ENCODE measurements at places on chromosomes 2 and 18. TPM values are rescaled to one million over a fixed set of nuclear protein-coding genes. Genes with fewer than 3 reads are reported as not detected.

DNA sequence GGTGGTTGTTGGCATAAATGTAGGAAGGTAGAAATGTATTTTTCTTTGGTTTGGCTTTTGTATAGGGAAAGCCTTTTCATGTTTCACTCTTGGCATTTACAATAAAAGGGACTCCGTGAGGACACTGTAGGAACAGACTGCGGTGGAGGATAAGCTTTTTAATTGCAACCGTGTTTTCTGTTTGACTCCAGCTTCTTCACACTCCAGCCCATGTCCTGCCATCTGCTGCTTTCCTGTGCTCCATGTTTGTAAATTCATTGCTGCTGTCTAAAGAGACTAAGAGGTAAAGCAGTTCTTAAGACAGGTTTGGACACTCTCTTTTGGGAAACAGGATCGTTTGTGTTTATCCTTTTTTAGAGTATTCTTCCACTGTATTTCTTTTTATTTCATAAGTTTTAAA is 33.3 kb downstream of the WDR75 start:
- no peak for DNase-seq

GRCh38 chr2:118123561-118124232 is 35.4 kb downstream of the INSIG2 start:
- DNase-seq = peak; percentile 26

DNA sequence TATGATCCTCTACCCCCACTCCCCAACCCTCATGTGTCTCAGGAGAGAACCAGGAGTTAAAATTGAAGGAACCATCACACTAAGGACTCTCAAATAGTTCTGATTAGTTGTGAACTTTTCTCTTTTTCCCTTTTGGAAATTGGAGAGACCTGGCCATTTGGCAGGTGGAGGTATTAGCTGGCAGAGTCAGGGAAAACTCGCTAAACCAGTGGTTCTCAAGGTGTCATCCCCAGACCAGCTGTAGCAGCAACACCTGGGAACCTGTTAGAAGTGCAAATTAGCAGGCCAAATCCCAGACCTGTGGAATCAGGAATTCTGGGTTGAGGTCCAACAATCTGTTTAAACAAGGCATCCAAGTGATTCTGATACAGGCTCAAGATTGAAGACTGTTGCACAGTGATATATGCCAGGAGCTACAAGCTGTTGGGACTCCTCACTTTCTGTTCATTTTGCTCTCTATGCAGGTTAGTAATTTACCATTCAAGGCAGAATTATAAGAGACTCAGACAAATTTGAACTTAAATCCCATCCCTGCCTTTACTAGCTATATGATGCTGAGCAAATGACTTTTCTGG is 2.8 kb upstream of the TMEM131 start:
- no peak for DNase-seq

- peak; percentile 76 for DNase-seq
Observed at GRCh38 chr18:59669872-59670657, 27.2 kb downstream of the CCBE1 start.

DNA sequence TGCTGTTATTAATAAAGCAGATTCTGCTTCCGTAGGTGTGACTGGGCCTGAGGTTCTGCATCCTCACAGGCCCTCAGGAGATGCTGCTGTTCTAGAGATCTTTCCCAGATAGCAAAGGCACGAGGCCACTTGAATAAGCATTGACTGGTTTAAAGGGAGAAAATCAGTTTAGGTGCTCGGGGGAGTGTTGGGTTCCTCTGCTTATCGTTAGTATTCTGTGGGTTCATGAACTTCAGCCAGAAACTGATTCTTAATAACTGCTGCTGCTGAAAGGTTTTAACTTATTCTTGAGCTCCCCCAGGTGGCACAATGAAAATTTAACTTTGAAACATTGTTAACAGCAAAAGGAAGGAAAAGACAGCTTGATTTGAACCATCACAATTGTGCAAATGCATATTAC is 56.9 kb downstream of the ITGA6 start:
- DNase-seq = no peak

GRCh38 chr18:51137891-51138290 is 59.6 kb downstream of the MEX3C start:
- no peak for DNase-seq

DNA sequence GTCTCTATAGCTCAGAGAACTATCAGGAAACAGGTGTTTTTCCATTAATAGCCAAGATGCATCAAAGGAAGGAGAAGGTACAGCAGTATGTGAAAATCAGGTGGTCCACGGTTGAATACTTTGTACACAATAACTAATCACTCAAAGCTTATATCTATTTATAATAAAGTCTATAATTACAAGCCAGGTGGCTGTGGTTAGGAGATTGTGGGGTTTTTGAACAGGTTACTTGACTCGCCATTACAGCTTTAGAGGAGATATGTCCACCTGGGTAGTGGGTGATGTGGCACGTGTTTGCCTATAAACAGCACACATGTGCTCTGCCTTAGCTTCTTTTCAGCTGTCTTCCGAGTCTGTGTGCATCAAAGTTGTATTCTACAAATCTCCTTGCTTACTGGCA is 892.2 kb upstream of the ZEB2 start:
- no peak for DNase-seq

- DNase-seq = no peak
Observed at GRCh38 chr2:185179743-185180142, 558.9 kb upstream of the FSIP2 start.

DNA sequence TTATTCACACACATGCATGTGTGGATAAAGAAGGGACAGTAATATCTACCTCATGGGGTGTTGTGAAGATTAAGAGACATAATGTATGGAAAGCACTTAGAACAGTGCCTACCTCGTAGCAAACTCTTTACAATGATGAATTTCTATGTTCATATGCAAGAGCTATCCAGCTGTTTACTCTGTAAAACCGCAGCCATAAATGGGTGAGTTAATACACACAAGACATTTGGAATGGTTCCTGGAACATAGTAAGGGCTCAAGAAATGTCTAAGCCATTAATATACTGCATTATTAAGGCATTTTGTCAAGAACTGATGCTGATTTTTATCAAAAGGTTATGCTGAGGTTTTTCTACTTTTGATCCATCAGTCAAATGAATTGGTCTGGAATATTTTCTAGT is 1076.2 kb downstream of the TSN start:
- DNase-seq = no peak

DNA sequence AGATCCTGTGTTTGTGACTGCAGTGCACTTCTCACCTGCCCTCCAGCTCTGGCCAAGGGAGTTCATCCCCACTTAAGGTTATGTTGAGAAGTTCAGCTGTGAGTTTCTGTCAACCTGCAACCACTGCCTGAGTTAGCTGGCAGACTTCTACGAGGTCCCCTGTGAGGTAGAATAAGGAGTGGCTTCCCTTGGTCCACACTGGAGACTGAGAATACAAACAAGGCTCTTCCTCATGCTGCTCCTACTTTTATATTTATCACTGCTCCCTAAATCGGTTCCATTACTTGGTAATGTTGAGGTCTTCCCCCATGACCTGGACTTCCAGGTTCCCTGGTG is 353.2 kb upstream of the CWC22 start:
- no peak for DNase-seq

DNA sequence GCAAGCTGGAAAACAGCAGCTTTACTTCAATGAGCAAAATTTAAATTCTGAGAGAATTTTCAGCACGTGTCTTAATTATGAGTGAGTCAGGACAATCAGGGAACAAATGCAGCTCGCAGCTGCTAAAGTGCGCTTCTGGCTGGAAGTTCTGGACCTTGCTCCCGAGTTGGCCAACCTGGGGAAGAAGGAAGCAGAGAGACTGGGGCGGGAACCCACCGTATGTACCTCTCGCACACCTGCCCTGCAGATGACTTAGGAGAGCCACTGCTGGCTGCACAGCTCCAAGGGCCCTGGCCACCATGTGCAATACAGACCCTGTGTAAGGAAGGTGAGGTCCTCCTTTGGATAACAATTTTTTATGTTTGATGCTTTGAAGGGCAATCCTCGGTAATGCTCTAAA is 42.4 kb downstream of the REEP1 start:
- DNase-seq = no peak

GRCh38 chr2:69375494-69376353 is 11.3 kb downstream of the GFPT1 start:
- DNase-seq = no peak

DNA sequence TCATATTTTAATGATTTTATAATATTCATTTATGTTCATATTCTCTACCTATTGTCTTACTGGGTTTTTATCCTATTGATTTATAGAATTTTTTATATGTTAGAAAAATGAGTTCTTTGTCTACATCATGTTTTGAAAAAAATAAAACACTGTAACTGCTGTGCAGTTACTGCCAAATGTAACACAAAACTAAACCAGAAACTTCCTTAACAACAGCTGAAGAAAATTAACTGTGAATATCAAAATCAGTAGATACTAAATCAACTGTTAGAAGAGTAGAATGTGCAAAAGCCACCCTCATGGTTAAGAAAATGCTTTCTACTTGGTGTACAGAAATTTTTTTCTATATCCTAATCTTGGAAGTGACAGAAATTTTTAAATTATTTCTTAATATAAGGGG is 69.5 kb downstream of the PTRHD1 start:
- DNase-seq = no peak

DNA sequence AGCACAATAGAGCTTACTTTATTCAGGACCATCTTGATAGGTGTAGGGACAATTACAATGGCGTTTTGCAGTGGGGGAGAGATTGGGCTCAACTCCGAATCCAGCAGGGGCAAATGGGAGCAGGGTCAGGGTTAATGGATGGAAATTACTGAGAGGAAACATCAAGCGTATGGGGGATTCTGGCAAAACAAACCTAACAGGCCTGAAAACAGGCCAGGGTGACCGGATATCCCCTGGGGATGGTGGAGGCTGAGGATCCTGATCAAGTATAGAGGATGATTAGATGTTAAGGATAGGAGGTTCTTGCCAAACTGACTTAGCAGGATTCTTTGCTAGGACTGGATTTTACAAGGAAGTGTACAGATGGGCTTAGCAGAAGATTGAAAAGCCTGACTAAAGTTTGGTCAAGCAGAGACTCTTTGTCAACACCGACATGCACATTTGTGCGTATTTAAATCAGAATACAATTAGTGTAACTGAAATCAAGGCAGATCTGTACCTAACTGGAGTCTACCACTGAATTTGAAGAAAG is 54.5 kb upstream of the GPR45 start:
- no peak for DNase-seq

- no peak for DNase-seq
Observed at GRCh38 chr2:113089916-113090315, 22.1 kb downstream of the IL1F10 start.

DNA sequence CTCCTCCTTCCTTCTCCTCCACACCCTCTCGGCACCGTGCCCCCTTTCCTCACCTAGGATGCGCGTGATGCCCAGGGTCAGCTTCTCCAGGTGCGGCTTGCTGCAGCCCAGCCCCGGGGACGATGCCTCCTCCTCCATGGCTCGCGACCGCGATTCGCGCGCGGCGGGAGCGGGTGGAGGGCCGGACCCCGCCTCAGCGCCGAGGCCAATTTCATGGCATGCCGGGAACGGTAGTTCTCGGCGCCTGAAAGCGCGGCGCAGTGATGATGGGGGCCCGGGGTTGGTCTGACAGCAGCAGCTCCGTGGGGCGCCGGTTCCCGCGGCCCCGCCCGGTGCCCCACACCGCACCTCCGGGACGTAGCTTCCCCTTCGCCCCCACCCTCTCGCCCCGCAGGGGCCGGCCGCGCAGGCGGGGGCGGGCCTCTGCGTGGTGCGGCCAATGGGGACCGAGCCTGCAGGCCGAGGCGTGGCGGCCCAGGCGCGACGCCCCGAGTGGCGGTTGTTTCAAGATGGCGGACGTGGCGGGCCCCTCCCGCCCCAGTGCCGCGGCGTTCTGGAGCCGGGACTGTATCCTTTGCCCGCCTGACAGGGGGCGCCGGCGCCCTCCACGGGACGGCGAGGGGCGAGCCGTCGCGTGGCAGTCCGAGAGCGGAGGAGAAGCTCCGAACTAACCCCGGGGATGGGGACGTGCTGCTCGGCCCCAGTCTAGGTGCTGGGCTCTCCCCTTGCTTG is at the start of the genes KIAA1328 and TPGS2:
Gene KIAA1328, plus strand, starts transcription at position 498 of the 732 bp plus-strand sequence. Its CDS starts 12 bp downstream, at position 510.
Gene TPGS2, minus strand, starts transcription at position 373 of the 732 bp plus-strand sequence. Its CDS starts 235 bp downstream, at position 138.
- DNase-seq = peak; percentile 68

GRCh38 chr2:144625226-144625625 is 105.3 kb upstream of the ZEB2 start:
- no peak for DNase-seq

DNA sequence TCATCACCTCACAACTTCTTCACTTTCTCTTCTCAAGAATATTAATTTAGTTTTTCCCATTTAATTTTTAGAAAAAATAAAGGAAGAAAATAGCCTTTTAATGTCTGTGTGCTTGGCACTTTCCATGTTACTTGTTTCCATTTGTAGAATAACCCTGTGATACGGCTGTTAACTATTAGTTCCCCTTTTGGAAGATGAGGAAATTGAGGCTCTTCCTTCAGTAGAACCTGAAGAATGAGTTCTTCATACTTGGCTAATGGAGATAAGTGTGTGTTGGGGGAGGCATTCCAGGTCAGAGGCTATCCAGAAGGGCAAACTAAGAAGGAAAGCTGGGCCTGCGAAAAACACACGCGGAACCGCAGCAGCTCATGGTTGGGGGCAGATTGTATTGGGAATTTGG is 38.3 kb downstream of the ZNF532 start:
- no peak for DNase-seq

DNA sequence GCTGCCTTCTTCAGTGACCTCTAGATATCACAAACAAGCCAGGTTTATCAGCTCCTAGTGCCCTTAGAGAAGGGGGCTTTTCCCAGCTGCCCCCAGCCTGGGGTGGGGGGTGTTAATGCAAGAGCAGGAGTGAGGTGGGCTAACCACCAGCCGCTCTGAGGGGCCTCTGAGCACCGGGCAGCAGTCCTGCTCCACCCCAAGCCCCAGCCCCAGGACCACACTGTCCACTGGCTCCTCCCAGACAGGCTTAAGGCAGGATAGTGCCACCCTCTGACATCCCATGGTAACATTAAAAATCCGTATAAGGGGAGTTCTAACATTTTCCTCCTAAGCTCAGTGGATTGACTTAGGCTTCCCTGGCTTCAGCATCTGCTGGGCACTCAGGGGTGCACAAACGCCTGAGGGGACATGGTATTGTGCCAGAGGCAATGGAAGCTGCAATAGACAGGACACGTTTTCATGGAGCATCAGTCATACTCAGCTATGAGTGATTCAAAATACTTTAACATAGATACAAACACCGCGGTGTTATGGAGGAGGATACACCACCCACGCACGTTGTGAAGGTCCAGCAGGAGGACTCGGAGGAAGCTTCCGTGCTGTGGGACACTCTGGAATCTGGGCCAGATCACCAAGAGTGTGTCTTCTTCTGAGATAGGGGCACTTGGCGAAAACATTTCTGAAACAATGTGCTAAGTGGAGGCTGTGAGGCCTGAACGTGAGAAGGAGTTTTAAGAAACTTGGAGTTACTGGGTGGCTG is 112.7 kb upstream of the EPC2 start:
- DNase-seq = no peak

DNA sequence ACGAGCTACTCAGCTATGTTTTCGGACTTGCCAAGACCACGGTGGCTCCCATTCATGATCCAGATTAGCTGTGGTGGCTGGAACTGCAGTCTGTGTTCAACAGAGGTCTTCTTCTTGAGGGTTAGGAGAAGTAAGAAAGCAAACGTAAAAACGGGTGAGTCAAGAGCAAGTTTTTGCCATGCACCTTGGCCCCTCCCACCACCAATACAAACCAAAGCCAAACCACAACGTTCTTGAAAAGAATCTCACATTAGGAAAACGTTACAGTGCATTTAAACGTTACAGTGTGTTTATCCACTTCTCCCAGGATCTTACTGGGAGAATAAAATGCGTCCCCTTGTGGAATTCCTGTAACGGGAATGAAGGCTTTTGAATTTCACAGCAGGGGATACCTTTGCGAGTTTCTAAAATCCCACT is 725 bp downstream of the FBXO48 start:
- DNase-seq = no peak

- no peak for DNase-seq
Observed at GRCh38 chr2:31168291-31168690, 30.1 kb upstream of the GALNT14 start.

Gene CFAP65
- 0.21 TPM for total RNA-seq

Gene CABYR
- not detected for total RNA-seq

Gene AGXT
- total RNA-seq = not detected

Gene SRD5A2
- not detected for total RNA-seq

Gene GBX2
- total RNA-seq = not detected

All from uterus (tissue), 4 donors.